ENCODE measurements at places on chromosomes 11 and 22. TPM values are rescaled to one million over a fixed set of nuclear protein-coding genes. Genes with fewer than 3 reads are reported as not detected.

AGBL2 gene
- total RNA-seq: 4.4 TPM

CRY2 gene
- total RNA-seq: 15.2 TPM

BIK gene
- 1.3 TPM for total RNA-seq

GPR137 gene
- 18.0 TPM for total RNA-seq

VWCE gene
- 1.1 TPM for total RNA-seq

CDC45 gene
- 1.8 TPM for total RNA-seq

ANO5 gene
- total RNA-seq: not detected

LMO2 gene
- total RNA-seq: 1.0 TPM

OR4X2 gene
- not detected for total RNA-seq

PRG3 gene
- not detected for total RNA-seq

TYR gene
- total RNA-seq: not detected

OR51B4 gene
- not detected for total RNA-seq

KIRREL3 gene
- total RNA-seq: 0.22 TPM

CNTF gene
- total RNA-seq: 4.9 TPM

SERPING1 gene
- 16.4 TPM for total RNA-seq

SPON1 gene
- total RNA-seq: 0.66 TPM

DBX1 gene
- not detected for total RNA-seq

IL18 gene
- 2.9 TPM for total RNA-seq

LRP5 gene
- 70.9 TPM for total RNA-seq

BRSK2 gene
- total RNA-seq: not detected

MYOD1 gene
- total RNA-seq: not detected

IFITM10 gene
- 0.22 TPM for total RNA-seq

IFITM1 gene
- 25.3 TPM for total RNA-seq

OR52K2 gene
- not detected for total RNA-seq

OR8D1 gene
- total RNA-seq: not detected

CADM1 gene
- total RNA-seq: 3.3 TPM

BEST1 gene
- 1.4 TPM for total RNA-seq

OR52H1 gene
- 1.0 TPM for total RNA-seq

RASD2 gene
- total RNA-seq: not detected

RBM14 gene
- total RNA-seq: 53.5 TPM

CEP126 gene
- 0.66 TPM for total RNA-seq

VWA5A gene
- 1.5 TPM for total RNA-seq

LZTR1 gene
- 68.9 TPM for total RNA-seq

SCARF2 gene
- total RNA-seq: 46.0 TPM

ELF5 gene
- total RNA-seq: not detected

AASDHPPT gene
- 67.0 TPM for total RNA-seq

ENDOD1 gene
- 55.3 TPM for total RNA-seq

KCNJ11 gene
- not detected for total RNA-seq

PAMR1 gene
- 185 TPM for total RNA-seq

KCNQ1 gene
- not detected for total RNA-seq
